GM23248 (cell line): ENCODE measurements at places on chromosomes 2 and 18. TPM values are rescaled to one million over a fixed set of nuclear protein-coding genes. Genes with fewer than 3 reads are reported as not detected.

DNA sequence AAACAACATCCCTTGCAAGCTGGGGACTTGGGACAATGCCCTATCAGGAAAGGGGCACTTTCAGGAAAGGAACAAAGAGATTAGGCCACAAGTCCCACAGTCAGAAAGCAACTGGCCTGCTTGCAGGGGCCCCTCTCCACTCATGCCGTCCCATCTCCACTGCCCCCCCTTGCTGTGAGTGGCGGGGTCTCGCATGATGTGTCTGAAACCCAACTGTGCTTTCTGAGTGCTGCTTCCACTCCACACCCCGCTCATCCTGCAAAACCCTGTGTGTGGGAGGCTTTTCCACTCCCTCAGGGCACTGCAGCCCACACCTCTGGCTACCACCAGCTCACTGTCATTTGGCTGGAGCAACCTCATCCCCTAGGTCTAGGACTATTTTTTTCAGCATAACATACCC lies 7.9 kb downstream of the HS6ST1 start:
- DNase-seq: no peak

DNA sequence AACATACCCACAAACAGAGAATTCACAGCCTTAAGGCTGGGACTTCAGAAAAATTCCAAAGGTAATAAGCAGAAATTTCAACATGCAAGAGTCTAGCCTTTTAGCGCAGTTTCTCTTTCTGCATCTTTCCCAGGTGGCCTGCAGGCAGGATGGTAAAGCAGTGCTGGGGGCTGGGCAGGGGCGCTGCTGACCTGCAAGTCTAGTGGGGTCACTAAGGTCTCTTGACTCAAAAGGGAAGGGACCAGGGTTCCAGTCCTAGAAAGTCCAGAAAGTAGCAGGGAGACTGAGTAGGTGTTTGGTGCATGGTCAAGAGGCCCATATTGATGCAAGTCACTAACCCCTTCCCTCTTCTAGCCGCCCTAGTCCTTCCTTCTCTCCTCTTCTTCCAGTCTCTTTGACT lies 169.2 kb downstream of the TGIF1 start:
- DNase-seq: no peak

DNA sequence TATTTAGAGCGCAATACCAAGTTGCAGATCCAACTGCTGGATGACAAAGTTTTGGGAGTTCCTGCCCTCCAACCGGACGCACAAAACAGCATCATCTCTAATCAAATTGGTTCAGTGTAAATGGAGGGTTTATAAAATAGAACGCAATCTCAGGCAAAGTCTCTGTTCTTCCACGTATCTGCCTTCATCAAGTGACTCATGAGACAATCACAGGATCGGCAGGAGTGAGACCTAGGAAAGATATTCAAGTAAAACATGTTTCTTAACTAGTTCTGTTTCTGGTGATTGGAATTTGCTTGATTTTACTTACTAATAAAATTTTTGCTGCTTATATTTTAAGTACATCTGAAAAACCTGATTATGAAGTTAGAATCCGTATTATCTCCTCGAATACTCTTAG lies 7.6 kb downstream of the FZD5 start:
- DNase-seq: peak; percentile 32

DNA sequence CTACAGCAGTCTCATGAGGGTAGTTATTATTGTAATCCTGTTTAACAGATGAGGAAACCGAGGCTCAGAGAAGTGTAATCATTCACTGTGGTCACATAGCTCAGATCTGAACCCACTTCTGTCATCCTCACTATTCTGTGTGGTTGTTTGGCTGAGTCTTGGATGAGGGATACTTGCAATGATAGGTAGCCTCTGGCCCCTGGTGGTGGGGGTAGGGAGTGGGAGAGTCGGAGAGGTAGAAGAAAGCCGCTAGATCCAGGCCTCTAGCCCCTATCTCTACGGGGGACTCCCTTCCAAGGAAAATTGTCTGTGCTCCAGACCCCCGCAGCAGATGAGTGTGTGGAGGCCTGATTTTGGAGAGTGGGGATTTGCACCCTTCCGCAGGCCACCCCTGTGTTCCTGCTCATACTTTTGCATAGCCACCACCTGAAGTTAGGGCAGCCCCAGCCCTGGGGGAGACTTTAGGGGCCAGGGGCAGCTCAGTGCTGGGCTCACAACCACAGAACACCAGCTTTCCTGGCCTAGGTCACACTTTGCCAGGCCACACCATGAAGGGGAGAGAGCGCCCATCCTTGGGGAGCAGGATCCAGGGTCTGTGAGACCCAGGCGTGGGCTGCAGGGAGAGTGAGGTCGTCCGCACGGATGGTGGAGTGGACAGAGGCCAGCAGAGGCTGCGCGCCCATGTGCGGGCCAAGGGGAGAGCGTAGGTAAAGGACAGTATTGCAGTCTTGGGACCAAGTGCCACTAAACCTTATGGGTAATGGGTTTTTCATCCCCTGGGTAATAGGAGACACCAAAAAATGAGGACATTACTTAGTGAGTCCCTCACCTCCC lies 148.2 kb downstream of the GLI2 start:
- no peak for DNase-seq

GRCh38 chr2:224922142-224922727 lies 120.0 kb downstream of the DOCK10 start:
- DNase-seq: no peak

CNDP1 gene
- total RNA-seq: not detected in 2 replicates

SLC5A7 gene
- not detected in 2 replicates for total RNA-seq

GRCh38 chr2:178152033-178152432 lies 39.8 kb downstream of the RBM45 start:
- DNase-seq: peak; percentile 13

DNA sequence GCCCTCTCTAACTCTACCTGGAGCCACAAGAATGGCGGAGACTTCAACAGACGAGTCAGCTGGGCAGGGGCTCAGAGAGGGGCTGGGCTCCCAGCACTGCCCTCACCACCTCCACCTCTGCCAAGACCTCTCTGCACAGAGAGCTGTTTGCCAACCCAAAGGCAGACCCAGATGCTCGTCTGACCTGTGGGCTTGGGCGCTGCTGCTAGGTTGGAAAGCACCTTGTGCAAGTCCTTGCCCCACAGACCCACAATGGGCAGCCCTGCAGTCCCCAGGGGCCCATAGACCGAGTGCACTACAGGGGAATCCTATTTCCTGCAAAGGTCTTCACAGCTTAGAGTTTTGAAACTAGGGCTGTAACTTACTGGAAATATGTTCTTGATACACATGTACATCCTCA lies 13.3 kb downstream of the ACKR3 start:
- DNase-seq: no peak

DNA sequence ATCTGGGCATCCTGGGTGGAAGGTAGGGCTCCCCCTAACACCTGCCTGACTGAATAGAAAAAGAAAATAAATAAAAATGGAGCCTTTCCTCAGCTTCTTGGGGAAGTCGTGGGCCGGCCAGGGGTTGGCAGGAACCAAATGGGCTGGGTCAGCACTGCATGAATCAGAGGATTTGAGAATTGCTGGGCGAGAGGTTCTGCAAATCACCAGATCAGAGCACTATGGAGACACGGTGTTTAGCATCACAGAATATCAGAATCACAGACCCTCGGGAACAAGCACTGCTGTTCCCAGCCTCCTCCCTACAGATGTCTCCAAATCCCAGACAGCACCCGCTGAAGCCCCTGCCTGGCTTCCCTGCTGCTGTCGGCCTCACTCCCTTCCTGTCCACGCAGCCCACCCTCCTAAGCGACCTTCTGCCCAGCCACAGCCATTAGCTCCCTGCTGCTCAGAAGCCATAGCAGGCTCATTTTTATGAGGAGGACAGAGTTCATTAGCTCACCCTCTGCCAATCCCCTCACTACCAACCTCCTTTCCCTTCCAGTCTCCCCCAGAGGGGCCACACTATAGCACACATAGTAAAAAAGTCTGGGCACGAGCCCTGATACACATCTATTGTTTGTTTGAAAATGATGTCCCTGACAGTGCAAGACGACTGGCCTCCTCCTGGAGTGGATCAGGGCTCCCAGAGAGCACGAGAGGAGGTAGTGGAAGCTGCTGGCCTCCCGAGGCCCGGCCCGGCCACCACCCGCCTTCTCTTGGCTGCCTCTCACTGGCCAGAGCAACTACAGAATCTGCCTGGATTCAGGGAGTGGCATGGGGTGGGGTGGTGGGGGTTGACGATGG lies 64.6 kb upstream of the TAF1B start:
- DNase-seq: peak; percentile 64

DNA sequence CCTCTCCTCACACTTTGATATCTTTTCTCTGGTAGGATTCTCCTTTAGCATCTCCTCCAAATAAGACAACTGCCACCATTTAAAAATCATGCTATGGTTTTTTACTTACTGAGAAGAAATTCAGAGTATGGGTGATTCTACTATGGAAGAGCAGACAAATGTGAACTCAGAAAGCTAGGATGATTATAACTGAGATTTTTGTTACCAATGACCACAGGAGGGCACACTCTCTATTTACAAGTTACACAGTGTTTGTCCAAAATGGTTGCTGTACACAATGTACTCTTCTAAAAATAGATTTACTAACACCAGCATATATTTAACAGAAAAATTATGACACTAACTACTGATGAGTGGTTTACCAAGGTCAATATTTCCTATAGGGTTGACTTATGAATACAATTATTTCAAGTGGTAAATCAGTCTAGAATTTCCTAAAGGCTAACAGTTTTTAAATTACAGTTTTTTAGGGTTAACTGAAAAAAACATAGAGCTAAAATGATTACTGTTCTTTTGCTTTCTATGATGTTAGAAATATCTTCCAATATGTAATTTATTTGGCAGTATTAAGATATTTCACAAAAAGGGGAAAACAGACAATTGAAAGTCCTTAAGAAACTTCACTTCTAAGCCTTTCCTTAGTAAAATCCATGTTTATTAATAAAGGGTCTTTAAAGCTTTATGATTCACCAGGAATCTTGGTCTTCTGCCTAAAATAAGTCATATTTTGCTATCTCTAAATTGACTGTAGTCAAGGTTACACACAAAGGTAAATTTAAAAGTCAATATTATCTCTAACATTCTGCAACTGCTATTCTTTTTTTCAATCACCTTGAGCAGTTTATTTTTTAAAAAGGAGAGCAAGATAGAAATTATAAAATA lies 57.2 kb downstream of the MAP4K3 start:
- peak; percentile 79 for DNase-seq

GRCh38 chr2:128424406-128425171 lies 105.9 kb upstream of the HS6ST1 start:
- peak; percentile 47 for DNase-seq

- DNase-seq: peak; percentile 73
Observed at GRCh38 chr18:3454365-3455089, 4.6 kb downstream of the TGIF1 start.
